Astrocyte of the hippocampus (primary cell): ENCODE measurements at places on chromosomes 5 and 9.

GRCh38 chr5:14597080-14597479, 15.5 kb downstream of the OTULINL start:
- DNase-seq: no peak

- no peak for DNase-seq
Measured at GRCh38 chr5:78399116-78399515, 38.7 kb downstream of the SCAMP1 start.

DNA sequence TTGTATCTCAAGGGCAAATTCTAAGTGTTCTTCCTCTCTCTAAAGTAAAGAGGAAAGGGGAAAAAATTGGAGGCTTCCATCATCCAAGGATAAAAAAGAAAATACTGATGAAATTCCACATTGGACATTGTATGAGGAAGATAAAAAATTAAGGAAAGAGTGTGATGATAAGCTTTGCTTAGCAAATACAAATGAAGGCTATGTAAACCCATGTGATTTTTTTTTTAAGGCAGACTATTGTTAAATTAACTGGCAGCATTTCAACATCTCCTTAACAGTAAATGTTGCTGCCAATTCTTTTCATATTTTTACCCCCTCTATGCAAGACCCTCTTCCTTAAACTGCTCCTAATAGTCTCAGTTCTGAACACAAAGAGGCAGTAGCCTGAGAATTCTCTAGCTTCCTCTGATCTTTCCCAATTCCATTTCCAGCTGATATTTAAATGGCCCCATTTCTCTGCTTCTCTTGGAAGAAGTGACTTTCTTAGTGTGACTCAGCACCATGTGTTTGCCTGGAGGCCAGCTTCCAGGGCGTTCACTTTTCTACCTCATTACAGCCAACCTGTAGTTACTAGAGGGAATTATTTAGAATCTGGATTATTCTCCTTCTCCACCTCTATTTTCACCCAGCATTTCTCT, 159.7 kb downstream of the TLE1 start:
- peak; percentile 50 for DNase-seq

DNA sequence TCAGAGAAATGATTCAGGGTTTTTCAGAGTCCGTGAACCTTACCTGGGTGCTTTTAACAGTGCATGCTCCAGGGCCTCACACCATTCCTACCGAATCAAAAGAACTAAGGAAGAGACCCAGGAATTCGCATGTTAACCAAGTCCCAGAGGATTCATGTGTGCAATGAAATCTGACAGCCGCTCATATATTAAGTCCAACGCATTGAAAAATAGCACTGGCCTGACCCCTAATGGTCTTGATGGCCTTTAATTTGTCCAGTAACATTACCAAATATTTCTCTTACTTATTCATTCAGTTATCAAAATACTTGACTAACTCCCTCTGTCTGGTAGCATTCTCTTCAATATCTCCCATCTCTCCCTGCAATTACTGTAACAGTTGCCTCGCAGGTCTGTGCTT, 55.0 kb upstream of the MARCHF11 start:
- DNase-seq: no peak

- no peak for DNase-seq
Measured at GRCh38 chr9:121450241-121450640, 49.4 kb downstream of the GGTA1 start.

DNA sequence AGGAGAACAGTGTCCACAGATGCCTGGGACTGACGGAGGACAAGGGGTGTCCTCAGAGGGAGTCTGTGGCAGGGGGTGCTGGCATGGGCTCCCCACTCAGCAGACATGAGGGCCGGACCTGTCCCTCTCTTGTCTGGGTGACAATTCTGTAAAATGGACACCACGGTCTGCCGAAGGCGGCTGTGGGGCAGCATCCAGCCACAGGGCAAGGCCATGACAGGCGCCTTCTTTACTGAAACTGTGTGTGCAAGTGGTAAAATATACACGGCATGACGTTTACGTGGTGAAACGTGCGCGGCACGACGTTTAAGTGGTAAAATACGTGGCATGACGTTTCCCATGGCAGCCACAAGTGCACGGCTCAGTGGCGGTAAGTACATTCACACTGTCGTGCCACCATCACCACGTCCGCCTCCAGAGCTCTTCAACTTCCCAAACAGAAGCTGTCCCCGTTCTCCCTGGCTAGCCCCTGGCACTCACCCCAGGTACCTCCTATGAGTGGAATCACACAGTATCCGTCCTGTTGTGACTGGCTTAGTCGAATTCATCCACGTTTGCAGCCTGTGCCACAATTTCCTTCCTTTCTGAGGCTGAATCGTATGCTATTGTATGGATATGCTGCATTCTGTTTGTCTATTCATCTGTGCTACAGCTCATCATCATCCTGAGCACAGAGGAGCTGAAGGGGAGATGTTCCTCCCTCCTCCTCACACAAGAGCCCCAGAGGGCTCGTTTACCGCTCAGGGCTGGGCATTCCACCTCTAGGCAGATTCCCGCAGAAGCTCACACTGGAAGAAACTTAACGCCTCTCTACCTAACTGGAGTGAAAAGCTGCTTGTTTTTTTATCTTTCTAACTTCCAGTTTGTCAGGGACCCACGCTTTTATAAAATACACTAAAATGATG, 52.5 kb downstream of the COL23A1 start:
- no peak for DNase-seq

GRCh38 chr5:135930029-135930948, 24.5 kb downstream of the LECT2 start:
- DNase-seq: peak; percentile 34

- peak; percentile 61 for DNase-seq
Measured at GRCh38 chr5:130520211-130520610, 615.9 kb downstream of the CHSY3 start.

GRCh38 chr5:76978869-76979268, 26.0 kb downstream of the CRHBP start:
- DNase-seq: no peak

GRCh38 chr5:139148306-139148705, 49.9 kb downstream of the SIL1 start:
- no peak for DNase-seq

DNA sequence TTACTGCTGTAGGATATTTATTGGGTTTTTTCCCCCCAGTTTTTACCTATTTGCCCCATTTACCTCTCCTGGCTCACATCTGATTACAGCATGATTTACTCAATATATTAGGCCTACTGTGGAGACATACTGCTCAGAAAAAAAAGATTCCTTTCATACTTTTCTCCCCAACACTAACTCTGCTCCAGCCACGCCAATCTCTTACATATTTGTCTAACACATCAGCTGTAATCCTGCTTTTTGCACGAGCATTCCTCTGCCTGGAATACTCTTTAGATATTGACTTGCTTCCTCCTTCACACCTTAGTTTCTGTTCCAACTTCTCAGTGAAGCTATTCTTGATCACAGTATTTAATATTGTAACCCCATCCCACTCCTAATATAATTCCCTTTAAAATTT, 158.1 kb upstream of the VCAN start:
- DNase-seq: peak; percentile 64

GRCh38 chr5:97750576-97750975, 567.5 kb upstream of the RIOK2 start:
- no peak for DNase-seq

DNA sequence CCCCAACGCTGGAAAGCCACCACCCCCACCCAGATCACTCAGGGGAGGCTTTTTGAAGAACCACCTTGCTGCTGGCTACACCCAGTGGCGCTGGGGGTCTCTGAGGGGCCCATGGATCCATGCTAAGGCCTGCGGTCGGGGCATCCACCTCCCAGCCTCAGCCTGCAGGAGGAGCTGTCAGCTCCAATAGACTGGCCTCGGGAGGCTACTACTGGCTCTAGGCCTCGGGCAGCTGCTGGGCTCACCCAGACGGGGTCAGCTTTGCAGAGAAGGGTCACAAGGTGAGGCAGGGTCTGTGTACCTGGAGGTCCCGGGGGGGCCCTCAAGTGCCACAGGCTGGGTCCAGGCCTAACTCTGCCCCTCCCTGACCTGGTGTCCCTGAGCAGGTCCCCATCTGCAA, 193.7 kb downstream of the OLFM1 start:
- no peak for DNase-seq

GRCh38 chr5:172339264-172340180, 56.0 kb upstream of the UBTD2 start:
- DNase-seq: no peak

- peak; percentile 5 for DNase-seq
Measured at GRCh38 chr9:103037508-103038477, 42.7 kb downstream of the CYLC2 start.

DNA sequence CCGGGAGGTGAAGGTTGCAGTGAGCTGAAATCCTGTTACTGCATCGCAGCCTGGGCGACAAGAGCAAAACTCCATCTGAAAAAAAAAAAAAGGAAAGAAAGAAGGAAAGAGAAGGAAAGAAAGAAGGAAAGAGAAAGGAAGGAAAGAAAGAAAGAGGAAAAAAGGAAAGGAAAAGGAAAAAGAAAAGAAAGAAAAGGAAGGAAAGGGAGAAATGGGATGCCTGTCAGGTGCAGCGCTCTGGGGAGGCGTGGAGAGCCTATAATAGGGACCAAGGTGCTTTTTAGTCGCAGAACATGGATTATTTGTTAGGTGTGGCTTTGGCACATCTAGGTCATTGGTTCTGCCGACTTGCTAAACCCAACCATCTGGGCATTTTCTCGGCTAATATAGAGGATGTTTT, 17.9 kb downstream of the EXOSC2 start:
- no peak for DNase-seq

- DNase-seq: no peak
Measured at GRCh38 chr9:34558364-34558763, 31.2 kb downstream of the CNTFR start.

DNA sequence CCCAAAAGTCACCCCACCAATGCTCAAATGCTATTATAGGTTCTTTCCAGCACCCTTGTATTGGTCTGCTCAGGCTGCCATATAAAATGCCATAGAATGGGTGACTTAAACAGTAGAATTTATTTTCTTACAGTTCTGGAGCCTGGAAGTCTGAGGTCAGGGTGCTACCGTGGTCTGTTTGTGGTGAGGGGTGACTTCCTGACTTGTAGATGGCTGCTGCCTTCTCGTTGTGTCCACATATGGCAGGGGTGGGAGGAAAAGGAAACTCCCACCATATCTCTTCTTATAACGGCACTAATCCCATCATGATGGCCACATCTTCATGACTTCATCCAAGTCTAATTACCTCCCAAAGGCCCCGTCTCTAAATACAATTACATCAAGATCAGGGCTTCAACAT, 257.8 kb upstream of the TARS1 start:
- no peak for DNase-seq

DNA sequence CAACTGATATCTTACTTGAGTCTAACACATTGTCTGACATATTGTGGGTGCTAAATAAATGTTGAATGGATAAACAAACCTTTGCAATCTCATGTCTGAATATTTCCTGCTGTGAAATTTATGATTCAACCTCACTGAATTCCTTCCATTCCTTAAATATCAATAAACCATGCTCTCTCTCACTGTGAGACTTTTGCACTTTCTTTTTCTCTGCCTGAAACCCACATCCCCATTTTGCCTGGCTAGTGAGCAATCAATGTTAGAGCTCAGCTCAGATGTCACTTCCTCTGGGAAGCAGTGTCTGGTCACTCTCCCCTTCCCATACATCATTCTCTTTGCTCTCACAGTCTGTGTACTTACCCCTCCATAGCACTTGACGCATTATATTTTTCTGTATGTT, 383.7 kb upstream of the TRPC7 start:
- peak; percentile 22 for DNase-seq

DNA sequence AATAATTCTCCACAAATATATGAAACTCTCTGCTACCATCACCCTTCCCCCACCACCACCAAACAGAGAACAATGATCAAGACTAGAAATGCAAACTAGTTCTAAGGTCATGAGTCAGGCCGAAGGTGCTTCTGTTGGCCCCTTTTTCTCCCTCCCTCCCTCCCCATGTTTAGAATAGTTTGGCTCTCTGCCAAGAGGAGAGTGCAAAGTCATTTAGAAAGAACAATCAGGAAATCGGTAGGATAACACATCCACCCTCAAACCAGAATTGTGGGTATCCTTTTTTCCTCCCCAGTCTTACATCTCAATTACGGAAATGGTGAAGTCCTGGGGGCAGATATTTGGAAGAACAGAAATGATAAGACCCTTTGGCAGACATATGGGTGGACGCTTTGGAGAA, 170.1 kb downstream of the SLF1 start:
- DNase-seq: no peak

DNA sequence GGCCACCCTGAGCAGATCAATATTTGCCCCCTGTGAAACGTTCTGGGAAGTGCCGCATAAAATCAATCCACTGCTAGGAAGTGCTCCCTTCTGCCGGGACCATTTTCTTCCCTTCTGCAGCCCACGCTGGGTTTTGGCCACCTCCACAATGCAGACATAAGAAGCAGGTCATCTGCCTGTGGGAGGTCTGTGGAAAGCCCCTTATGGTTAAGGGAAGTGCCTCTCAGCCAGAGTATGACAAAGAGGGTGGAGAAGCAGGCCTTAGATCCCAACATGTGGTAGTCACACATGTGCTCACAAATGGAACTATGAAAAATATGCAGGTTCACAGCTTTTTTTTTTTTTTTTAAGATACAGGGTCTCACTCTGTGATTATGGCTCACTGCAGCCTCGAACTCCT, 82.8 kb downstream of the SLC1A3 start:
- DNase-seq: peak; percentile 31

DNA sequence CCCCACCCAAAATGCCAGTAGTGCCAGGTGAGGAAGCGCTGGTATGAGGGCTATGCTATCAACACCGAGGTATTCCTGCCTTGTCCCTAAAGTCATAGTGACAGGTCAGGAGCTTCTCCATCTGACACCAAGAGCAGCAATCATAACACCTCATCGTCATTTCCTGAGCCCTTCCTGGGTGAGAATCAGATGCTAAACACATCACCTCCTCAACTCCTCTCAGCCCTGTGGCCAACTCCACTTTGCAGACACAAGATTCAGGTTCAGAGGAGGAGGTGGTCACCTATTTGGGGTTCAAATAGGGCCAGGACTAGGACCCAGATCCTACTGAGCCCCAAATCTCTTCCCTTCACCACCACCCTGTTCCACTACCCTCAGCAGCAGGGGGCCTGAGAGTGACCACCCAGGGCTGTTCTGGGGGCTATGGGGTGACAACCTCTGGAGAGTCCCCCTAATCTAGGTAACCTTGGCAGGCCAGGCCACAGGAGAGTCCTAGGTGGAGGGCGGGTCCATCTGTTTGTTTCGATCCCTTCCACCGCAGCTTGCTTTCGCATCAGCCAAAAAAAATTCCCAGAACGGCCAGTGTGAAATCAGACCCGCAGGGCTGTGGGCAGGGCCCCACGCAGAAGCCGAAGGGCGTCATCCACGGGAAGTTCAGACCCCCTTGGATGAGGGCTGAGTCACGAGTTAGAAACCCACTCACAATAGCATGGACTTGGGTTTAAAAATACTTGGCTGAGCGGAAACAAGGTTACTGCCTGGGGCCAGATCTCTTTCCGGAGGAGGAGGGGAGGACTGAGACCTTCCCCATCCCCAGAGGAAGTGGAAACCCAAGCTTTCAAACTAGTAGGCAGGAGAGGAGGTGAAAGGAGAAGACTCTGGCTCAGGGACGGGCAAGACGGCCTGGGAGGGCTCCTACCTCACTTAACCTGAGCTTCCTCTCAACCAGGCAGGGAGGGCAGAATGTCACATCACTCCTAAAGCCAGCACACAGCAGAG, 8.7 kb downstream of the STK10 start:
- peak; percentile 58 for DNase-seq

- DNase-seq: no peak
Measured at GRCh38 chr5:147629196-147629595, 119.3 kb upstream of the DPYSL3 start.

GRCh38 chr5:151106043-151106442, 25.2 kb upstream of the TNIP1 start:
- DNase-seq: no peak

- DNase-seq: peak; percentile 94
Measured at GRCh38 chr5:153523831-153524230, 33.4 kb downstream of the GRIA1 start.
